Kasumi-1 (cell line): ENCODE measurements at places on chromosomes 2 and 18.

- DNase-seq: no peak
These were observed 88.2 kb downstream of the ACKR3 start for GRCh38 chr2:236657801-236658200.

DNA sequence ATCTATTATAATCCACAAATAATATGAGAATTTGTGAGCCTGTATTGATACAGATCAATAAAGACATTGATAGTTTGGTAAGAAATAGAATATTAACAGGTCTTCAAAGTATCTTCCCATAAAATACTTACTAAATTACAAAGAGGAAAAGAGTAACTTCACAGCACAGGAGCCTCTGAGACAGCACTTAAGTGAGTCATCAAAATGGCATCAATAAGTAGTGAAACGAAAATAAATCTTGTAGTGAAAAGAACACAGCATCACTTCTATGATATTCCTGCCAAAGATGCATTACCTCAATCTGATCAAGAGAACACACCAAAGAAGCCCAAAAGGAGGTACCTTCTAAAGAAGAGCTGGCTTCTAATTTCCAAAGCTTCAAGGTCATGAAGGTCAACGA lies 116.4 kb downstream of the CBLN2 start:
- no peak for DNase-seq

GRCh38 chr18:46920653-46921052 lies 3.3 kb downstream of the KATNAL2 start:
- no peak for DNase-seq

GRCh38 chr2:38515155-38516074 lies 87.3 kb downstream of the HNRNPLL start:
- DNase-seq: no peak

GRCh38 chr18:39938676-39939608 lies 2016.1 kb upstream of the PIK3C3 start:
- no peak for DNase-seq

GRCh38 chr2:19860022-19860421 lies 41.8 kb downstream of the TTC32 start:
- no peak for DNase-seq

DNA sequence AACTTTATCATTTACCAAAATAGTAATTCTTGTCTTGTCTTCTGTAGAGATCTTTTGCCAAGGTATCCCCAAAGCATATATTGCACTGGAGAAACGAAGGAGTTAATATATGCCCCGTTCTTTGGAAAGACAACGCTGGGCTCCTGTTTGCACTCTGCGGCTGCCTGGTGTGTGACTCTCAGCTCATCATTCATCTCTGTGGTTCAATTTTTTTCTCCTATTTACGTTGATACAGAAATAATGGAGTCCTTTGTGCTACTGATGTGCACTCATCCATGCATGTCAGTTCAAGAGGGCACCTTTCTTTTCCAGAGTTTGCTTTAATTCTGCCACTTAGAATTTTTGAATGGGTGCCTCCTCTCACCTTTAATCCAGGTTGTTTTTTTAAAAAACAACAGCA lies 655.5 kb downstream of the DCDC2C start:
- no peak for DNase-seq

GRCh38 chr2:236940916-236941520 lies 144.7 kb upstream of the COPS8 start:
- DNase-seq: no peak

- no peak for DNase-seq
These were observed 21.5 kb downstream of the CNOT11 start for GRCh38 chr2:101274142-101274541.

DNA sequence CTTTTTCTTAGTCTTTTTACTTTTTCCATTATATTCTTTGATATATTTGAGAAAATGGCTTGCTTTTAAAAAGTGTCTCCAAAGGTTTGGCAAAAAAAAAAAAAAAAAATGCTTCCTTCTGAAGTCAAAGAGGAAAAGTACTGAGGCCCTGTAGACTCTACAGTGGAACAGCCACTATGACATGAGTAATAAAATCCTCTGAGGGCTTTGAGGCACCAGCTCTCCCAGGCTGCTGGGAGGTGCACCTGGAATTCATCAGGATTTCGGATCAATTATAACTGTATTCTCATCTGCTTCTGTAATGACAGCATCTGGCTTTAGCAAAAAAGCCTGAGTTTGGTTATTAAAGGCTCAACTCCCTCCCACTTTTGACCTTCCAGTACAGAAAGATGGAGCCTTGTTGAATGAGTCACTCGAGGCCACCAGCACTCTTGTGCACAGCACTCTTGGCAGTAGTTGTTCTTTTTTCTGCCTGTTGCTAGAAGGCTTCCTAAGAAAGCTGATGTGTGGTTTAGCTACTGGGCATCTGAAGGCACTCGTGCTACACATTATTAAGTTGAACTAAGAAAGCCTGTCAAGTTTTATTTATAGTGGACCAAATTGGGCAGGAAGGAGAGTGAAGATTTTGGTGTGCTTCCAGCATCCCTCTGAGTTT lies 131.3 kb downstream of the PRPF40A start:
- peak; percentile 52 for DNase-seq

GRCh38 chr2:82795446-82795845 lies 1663.6 kb downstream of the SUCLG1 start:
- DNase-seq: peak; percentile 1
